ENCODE measurements at places on chromosomes 2 and 18.

DNA sequence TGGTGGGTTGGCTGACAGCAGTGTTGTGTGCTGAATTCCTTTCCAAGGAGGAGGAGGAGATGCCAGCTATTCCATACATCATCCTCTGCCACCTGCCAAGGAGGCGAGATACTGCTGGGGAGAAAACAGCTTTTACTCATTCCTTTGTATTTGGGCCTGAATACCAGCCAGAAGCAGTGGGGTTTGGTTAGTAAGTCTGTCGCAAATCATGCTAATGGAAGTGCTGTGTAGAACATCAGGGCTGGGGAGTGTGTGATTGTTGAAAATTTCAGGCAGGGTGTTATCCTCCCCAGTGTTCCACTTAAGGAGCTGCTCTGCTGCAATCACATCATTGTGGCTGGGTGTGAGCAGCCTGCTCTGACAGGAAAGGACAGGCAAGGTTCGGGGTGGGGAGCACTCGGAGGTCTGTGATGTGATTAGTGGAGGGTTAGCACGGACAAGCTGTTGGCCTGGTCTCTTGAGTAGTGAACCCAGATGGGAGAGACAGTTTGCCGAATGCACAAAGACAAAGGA, 128.2 kb upstream of the DLX2 start:
- no peak for DNase-seq

DNA sequence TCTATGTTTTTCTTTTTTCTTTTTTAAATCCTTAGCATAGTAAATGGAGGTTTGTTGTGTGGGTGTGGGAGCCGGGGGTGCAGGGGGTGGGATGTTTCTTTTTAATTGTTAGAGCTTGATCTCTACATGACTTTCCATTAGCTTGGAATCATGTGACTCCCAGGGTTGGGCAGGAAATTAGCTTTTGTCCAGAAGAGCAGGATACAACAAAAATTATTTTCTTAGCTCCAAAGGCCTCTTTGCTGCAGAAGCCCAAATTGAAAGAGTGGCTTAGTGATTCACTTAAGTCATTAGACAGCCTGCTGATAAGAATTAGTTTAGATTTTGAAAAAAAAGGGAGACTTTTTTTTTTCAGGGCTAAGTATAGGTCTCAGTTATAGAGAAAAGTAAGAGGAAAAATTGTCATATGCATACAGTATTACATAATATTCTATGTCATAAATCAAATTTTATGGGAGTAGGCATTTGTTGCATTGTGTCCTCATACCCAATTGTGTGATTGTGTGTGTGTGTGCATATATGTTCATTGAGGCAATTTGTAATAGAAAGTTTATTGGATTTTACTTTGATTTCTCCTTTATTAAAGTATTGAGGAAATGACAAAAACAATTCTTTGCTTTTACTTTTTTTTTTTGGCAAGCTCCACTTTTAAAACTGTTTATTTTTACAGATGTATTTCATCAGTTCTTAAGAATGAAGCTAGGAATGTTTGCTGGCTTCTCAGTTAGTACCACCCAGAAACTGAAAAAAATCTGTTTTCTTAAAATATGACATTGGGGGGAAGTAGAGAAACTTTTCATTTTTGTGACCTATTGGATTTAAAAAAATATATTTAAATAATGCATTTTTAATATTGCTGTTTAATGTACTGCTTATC, 47.4 kb downstream of the TSPYL6 start:
- no peak for DNase-seq

GRCh38 chr2:165017966-165018596, 62.8 kb upstream of the SLC38A11 start:
- DNase-seq = no peak

GRCh38 chr2:155690785-155691184, 641.7 kb downstream of the NR4A2 start:
- DNase-seq = no peak

DNA sequence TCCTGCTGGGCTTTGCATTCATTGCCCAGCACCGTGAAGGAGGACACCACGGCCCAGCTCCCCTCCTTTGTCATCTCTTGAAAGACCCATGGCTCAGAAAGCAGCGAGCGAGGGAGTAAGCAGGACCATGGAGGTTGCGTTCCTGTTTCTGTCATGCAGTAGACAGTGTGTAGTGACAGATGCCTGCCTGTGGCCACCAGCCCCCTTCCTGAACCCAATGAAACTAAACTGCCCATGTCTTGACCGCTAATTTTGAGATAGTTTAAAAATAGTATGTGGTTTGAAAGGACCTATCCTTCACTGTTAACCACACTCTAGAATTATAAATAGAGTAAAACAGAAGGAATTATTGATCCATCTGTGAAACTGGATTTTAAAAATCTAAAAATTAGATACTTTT, 88.2 kb downstream of the ASAP2 start:
- DNase-seq = no peak

DNA sequence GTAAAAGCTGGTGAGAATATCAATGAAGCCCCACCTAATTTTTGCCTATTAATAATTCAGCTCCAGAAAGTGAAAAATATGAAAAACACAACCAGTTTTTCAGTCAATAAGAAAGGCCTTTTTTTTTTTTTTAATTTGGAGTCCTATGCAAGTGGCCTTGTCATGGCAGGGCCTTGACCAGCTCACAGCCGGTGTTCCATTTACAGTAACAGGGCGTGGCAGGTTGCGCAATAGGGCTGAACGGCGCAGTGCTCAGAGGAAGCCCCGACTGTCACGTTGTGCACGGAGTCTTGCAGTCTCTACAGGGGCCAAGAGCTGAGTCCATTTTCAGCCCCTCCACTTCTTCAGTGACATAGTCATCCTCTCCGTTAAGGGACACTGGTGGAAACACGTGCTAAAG, 184.1 kb upstream of the FN1 start:
- no peak for DNase-seq

DNA sequence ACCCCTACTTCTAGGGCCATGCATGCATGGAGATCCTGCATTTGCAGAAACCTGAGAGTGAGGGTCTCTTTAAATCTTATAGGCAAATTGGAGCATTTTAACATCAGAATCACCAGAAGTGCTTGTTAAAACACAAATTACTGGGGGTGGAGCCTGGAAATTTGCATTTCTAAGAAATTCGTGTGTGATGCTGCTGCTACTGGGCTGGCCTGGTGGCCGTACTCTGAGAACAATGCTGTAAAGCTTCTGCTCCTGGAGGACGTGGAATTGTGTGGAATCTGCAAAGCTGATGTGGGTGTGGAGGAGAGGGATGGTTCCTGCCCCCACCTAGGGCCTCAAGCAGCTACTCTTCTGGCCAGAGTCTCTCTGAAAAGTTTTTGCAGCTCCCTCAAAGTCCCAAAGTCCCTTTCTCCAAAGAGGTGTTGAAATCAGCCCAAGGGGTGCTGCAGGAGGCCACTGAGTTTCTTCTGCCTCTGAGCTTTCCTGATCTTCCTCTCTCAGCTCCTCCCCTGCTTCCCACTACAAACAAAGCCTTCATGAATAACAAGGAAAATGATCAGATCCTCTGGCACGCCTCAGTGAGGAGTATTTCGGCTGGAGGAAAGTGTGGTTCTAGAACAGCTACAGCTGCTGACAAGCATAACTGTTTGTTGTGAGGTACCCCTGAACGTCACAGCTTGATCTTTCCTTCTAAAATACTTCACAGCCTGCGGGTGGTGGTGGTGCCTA, 508.3 kb downstream of the CNTNAP5 start:
- no peak for DNase-seq

GRCh38 chr18:56651771-56652092, 573 bp downstream of the WDR7 start:
- DNase-seq = no peak

- peak; percentile 54 for DNase-seq
Measured at GRCh38 chr2:159904127-159904958, 106.3 kb upstream of the CD302 start.

GRCh38 chr2:10549621-10550020, 101.5 kb upstream of the ODC1 start:
- no peak for DNase-seq

GRCh38 chr2:241659150-241659739, 21.8 kb downstream of the ATG4B start:
- no peak for DNase-seq

GRCh38 chr2:95062242-95063085, 37.0 kb downstream of the MAL start:
- DNase-seq = no peak

GRCh38 chr2:4134551-4135550, 431.5 kb downstream of the DCDC2C start:
- DNase-seq = no peak

DNA sequence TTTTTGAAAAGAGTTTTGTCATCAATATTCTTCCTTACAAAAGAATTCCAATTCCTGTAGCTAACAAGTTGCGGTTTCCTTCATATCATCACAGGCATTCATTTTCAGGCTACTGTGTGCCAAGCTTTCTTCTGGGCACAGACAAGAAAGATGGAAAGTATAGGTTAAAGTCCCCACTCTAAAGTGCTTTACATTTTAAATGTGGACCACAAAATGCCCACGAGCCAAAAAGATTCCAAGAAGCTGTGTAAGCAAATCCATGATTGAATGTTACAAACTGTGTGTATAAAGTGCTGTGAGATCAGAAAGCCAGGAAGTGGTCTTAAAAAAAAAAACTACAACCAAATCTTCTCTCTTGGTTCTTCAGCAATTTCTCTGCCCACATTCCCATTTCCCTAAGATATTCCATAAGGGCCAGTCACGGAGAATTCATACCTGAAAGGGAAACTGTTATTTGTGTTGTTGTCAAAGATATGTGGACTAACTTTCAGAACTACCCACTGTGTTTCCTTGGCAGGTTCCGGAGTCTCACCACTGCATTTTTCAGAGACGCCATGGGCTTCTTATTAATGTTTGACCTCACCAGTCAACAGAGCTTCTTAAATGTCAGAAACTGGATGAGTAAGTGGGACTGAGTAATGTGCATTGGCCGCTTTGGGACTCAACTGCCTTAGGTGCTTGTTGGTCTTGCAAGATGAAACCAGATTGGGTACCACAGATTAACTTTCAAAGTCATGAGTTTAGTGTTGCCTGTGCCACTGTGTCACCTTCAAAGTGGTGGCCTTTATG, 55.7 kb downstream of the RAB27B start:
- no peak for DNase-seq

DNA sequence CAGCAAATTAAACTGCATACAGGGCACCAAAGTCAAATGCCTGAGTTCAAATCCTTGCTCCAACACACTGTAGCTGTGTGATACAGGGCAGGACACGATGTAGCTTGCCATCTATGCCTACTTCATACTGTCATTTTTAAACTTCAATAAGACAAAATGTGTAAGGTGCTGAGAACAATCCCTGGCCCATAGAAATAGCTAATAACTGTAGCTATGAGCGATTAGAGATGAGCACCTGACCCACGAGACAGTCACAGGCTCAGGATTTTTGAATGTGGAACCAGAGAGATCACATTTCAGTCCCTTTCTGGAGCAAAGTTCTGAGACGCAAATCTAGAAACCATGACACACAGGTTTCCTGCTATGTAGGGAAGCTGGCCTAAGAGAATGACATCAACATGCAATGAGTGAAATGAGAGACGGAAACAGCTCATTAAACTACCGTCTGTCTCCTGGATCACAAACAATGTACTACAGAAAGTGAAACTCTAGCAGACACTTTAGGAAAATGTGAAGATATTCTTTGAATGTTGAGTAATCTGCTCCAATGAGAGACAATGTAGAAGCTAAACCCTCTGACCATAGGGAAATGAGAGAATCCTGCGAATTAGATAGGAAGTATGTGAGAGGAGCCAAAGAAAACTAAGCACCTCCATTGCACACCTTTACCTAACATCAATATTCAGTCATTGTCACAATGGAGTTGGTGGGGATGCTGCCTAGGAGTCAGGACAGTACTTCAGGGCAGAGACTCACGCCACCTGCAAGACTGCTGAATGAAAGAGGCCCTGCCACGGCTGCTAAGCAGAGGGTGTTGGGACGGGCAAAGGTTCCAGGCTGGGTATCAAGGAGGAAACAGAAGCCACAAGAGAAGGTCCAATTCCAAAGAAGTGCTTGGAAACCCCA, 25.5 kb downstream of the B4GALT6 start:
- no peak for DNase-seq

- DNase-seq = no peak
Measured at GRCh38 chr2:239712755-239713154, 311.9 kb upstream of the HDAC4 start.

DNA sequence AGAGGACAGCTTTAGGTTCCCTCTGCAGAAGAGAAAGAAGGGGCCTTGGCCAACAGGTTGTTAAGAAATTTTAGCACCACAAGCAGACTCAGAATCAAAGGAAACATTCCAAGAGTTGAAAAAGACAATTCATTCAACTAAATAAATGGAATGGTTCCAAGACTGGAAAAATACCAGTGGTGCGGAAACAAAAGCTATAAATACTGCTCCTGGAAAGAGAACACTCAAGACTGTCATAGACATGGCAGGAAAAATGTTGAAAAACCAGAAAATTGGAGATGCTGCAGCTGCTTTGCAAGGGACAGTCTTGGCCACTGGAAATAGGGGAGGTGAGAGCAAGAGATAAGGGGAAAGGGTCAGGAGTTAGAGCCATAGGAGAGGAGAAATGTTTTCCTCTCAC, 312.7 kb upstream of the CYRIA start:
- DNase-seq = no peak

DNA sequence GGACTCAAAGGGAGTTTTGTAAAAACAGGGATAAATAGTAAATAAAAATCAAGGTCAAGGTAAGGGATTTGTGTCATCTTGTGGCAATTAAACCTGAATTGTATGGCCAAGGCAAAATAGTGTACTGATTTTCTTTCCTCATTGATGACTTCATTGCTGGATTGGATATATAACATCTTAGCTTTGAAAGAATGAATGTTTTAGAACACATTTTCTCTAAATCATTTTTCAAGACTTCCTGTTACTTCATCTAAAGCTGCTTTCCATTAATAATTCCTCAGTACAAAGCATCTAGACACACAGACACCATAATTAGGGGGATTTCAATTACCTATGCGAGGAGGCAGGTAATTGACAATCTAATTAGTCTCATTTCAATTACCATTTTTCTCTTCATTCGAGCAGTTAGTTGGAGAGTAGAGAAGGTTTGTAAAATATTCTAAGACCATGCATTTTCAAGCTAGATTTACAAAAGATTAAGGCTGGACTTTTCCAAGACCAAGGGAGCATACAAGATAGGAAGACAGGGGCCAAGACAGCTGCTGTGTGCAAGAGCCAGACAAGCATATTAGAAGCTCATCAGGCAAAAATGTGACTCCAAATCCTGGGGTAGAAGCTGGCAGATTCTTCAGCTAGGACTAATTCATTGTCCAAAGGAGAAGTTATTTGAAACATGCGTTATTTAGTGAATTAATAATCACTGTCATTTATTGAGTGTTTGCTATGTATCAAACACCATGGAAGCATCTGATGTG, 253.6 kb downstream of the EPHA4 start:
- no peak for DNase-seq

GRCh38 chr2:100059638-100060037, 82.8 kb downstream of the AFF3 start:
- no peak for DNase-seq

GRCh38 chr18:74489676-74490075, 6.5 kb upstream of the CNDP2 start:
- no peak for DNase-seq

GRCh38 chr18:44786688-44787087, 106.0 kb downstream of the SETBP1 start:
- DNase-seq = no peak

GRCh38 chr2:232894251-232894650, 24.2 kb downstream of the SNORC start:
- DNase-seq = no peak

All from stimulated activated CD4-positive, alpha-beta T cell treated with anti-CD3 and anti-CD28 coated beads, Interleukin-1b, Interleukin-23, amount 100 ng/mL, for 1 hour (primary cell).